ENCODE measurements at places on chromosomes 7 and 10. TPM values are rescaled to one million over a fixed set of nuclear protein-coding genes. Genes with fewer than 3 reads are reported as not detected.

DNA sequence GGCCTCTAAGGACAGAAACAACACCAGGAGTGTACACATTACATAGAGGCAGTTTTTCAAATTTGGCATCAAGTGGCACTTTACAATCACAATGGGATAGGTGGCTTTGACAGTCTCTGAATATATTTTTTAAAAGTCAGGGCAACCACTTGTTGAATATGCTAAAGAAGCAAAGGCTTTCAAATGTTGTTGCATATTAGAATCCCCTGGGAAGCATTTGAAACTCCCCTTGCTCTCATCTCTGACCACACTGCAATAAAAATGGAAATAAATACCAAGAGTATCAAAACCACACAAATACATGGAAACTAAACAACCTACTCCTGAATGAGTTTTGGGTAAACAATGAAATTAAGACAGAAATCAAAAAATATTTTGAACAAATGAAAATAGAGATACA lies 106.5 kb upstream of the RAB11FIP2 start:
- DNase-seq: no peak

The C7orf57 gene
- total RNA-seq: not detected

DNA sequence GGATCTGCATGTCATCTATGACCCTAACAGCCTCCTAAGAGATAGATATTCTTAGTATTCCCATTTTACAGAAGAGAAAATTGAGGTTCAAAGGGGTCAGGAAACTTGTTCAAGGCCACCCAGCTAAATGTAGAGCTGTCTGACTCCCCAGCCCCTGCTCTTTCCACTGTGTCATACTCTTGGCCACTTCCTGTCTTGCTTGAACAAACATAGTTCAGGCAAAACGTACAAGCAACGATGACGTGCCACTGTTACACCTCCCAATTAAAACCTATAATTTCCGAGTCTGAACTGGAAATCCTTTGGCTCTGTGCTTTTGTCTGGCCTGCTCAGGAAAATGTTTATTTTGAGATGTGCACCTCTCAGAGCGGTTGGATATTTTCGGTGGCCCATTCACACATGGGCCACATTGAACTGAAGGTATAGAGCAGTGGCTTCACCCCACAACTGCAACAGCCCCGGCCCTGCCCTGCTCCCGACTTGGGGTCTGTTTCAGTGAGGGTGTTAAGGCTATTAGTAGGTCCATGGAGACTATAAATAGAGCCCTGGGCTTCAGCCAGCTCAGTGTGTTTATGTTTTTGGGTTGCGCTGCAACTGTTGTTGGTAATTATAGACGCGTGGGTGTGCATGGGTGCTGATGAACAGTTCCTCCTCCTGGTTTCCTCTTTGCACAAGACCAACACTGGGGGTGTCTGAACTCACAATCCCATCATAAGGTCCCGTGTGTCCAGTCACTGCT lies 172.3 kb upstream of the ADO start:
- DNase-seq: peak; percentile 64

DNA sequence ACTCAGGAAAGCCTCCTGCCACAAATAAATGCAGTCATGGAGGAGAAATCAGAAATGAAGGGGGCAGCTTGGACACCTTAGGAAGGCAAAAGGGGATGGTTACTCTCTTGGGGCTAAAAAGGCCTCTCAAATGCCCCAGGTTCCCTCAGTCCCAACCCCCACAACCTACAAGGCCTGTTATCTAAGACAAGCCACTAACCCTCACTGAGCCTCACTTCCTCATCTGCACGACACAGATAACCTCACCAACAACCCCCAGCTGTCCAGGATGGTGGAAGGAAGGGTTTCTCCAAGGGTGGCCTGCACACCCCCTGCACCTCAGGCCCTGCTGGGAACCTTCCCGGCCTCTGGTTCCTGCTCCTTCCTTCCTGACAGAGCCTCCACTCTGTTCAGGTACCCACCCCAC lies 29.2 kb downstream of the SORBS1 start:
- no peak for DNase-seq

DNA sequence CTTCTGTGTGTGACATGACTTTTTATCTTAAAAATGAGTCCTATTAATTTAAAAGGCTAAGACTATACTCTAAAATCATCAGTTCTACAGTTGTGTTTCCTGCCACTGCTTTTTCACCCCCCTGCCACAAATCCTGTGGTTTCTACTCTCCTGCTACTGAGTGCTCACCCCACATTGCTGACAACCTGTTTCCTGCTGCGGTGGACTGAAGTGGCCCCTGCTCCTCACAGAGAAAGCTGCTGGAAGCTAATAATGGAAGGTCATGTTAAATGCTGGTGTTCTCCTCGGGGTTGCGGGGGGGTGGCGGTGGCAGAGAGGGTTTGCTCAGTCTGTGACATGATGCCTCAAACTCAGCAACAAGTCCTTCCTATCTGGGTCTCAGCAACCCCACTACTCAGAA lies 113.2 kb upstream of the INHBA start:
- no peak for DNase-seq

DNA sequence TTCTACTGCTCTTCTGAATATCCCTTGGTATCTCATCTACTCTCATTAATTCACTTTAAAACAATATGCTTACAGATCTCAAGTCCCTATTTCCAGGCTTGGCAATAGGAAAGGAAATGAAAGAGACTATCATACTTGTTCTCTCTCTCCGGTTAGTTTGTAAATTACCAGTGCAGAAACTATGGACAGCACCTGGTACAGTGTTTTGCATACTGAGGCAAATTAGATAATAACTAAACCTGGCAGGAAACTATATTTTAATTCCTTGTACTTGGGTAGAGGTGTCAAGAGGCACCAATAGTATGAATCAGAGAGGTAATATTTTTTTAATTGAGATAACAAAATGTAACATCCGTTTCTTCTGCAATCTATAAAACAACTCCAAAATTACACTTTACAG lies 97.7 kb upstream of the TMEM196 start:
- DNase-seq: no peak

DNA sequence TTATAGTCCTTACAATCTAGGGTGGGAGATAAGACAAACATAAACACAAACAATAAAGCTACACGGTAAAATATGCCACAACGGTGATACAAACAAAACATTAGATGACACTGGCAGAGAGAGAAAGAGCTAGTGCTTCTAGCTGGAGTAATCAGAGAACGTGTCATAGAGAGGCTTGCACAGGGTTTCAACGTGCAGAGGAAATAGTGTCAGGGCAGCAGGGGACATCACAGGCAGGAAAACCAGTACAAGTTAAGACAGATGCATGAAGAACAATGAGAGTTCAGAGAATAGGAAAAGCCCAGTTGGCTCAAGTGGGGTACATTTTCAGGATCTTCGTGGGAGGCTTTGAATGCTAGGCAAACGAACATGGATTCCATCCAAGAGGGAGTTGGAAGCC lies 91.4 kb downstream of the ZNF438 start:
- DNase-seq: no peak

The ANKRD30A gene
- total RNA-seq: not detected

GRCh38 chr7:157401567-157402387 lies 65.0 kb downstream of the DNAJB6 start:
- DNase-seq: no peak

DNA sequence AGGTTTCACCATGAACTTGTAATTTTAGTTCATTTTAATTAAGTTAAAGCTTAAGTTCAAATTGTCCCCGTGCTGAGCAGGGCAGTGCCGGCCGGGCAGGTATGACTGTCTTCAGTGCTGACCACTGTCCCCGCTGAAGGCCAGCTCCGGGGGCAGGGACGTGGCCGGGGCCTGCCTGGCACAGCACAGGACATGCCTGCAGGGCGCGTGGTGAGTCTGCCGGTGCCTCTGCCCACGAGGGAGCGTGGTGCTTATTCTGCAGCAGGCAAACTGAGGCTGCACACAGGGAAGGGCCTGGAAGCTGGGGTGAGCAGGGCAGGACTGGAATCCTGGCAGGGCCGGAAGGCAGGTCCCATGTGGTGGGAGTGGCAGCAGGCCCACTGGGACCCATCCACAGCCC lies 9.8 kb downstream of the MICALL2 start:
- DNase-seq: no peak

DNA sequence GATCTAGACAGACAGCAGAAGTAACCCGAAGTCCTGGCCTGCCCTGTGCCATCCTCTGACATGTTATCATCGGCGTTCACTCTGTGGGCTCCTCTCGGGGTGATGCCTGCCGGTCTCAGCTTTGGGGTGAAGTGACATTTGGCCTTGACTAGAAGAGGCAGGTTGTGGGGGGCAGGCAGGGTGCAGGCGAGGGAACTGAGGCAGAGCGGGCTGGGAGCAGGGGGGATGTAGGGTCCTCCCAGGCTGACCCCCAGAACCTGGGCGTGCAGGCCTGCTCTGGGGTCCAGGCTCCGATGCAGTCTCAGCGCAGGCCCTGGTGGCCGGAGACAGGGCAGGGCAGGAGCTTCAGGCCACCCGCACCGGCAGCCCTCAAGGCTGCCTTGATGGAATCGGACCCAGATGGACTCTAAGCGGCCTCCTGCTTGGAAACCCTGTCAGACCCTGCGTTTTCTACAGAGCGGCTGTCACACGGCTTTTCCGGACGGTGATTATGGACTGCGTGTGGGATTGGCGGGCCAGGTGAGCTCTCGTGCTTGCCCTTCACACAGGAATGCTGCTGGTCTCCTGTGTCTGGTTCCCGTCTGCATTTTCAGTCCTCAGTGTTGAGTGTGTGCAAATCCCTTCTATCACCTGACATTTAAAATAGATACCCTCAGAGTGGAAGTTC lies 842 bp upstream of the JAKMIP3 start:
- DNase-seq: peak; percentile 34

- no peak for DNase-seq
Measured at GRCh38 chr7:84665339-84665738, 470.8 kb upstream of the SEMA3A start.

The CDHR1 gene
- total RNA-seq: 0.42 TPM

The ADRA2A gene
- total RNA-seq: 11.4 TPM

The LUC7L2 gene
- total RNA-seq: 103 TPM

DNA sequence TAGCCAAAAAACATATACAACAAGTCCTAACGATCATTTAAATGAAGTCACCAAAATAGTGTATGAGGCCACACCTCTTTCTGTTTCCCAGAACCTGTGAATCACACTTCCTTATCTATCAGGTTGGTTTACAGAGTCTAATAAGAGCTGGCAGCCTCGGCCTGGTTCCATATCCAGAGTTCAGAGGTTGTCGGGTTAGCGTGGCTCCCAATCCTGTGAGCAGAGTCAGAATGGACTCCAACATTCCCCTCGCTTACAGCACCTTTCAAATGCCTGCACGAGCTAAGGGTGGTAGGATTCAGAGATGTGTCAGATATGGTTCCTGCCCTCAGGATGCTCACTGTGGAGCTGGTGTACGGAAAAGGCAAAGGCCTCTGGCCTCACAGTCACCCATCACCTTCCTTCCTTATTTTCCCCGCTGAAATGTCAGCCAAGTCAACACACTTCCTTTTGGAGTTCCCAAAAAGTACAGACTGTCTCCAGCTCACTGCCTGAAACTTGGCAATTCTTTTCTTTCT lies 6.0 kb downstream of the IL15RA start:
- DNase-seq: no peak

GRCh38 chr7:132480534-132480933 lies 95.7 kb downstream of the PLXNA4 start:
- peak; percentile 68 for DNase-seq

The CREB5 gene
- total RNA-seq: 57.1 TPM

DNA sequence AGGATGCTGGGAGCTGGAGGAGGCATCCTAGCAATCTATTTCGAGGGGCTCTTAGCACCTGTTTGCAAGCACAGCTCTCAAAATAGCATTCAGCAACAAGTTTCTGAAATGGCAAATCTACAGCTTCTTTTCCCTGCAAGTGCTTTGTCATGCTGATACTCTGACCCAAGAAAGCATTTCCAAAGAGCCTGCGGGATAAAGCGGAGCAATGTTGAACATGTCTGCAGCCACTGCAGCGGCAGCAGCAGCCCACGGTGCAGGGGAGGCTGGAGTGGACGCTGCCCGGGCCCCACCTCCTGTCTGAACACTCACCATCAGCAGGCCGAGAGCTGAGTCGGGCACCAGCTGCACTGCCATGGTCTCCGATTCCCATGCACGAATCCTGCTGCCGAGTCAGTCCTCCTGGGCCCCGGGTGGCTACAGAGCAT lies 964 bp downstream of the FRMD4A start:
- no peak for DNase-seq

The KCNIP2 gene
- total RNA-seq: 3.9 TPM

- no peak for DNase-seq
Measured at GRCh38 chr7:39904077-39904486, 46.0 kb upstream of the CDK13 start.

- peak; percentile 96 for DNase-seq
Measured at GRCh38 chr7:151754142-151754590, 122.7 kb downstream of the PRKAG2 start.

GRCh38 chr7:41003977-41004376 lies 698.9 kb downstream of the INHBA start:
- DNase-seq: no peak

DNA sequence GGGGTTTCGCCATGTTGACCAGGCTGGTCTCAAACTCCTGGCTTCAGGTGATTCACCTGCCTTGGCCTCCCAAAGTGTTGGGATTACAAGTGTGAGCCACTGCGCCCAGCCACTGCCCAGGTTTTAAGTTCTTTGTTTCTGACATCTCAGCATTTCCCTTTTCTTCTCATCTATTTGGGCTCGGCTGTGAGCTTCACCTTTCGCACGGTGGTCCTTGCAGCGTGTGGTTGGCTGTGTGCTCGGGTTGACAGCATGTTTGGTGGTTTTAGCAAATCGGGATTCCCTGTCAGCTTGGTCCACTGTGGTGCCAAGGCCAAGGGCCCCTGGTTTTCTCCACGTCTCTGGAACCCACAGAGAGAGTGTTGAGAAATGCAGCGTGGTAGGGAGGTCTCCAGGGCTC lies 138.8 kb downstream of the DNAJB6 start:
- DNase-seq: peak; percentile 44

DNA sequence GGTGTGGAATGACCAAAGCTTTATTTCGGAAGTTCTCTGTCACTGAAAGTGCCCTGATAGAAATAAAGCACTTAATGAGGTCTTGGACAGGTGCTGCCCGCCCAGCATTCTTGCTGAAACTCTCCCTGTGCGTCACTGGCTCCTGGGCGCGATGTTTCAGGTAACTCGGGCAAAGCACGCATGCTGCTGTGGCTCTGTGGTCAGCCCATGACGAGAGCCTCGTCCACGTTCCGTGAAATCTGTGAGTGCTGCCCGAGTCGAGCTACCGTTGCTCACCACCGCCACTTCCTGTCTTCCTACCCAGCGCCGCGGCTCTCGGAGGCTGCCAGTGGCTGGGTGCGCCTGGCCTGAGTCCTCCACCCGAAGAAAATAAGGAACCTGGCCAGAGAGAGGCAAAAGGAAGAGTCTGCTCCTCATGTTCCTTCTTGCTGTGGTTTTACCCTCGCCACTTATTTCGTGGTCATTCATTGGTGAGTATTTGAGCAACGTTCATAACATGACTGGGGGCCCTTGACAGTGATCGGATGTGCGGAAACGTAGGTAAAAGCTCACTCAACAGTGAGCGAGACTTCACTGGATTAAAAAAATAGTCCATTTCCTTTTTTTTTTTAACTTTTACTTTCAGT lies 95.5 kb downstream of the MAP3K8 start:
- peak; percentile 84 for DNase-seq
